ENCODE measurements at places on chromosomes 7 and 10.

DNA sequence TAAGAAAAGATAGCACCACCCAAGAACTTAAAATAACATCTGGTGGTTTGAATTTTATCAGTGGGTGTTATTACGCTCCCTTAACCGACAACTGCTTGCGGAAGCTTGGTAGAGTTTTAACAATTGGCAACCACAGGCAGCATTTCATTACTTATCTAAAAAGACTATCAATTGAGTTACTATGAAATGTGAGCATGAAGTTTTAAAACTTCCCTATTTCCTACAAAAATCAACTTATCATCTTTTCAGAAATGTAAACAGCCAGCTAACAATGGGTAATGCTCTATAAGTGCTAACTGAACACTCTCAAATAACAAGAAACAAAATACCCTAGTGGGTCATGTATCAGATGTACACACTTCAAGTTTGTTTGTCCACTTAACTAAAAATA lies 68.8 kb downstream of the OSBPL3 start:
- DNase-seq = peak; percentile 28

GRCh38 chr7:151448261-151449252 lies 8.6 kb upstream of the CRYGN start:
- DNase-seq = peak; percentile 71

- no peak for DNase-seq
Observed at GRCh38 chr10:35056686-35057085, 33.5 kb downstream of the CUL2 start.

DNA sequence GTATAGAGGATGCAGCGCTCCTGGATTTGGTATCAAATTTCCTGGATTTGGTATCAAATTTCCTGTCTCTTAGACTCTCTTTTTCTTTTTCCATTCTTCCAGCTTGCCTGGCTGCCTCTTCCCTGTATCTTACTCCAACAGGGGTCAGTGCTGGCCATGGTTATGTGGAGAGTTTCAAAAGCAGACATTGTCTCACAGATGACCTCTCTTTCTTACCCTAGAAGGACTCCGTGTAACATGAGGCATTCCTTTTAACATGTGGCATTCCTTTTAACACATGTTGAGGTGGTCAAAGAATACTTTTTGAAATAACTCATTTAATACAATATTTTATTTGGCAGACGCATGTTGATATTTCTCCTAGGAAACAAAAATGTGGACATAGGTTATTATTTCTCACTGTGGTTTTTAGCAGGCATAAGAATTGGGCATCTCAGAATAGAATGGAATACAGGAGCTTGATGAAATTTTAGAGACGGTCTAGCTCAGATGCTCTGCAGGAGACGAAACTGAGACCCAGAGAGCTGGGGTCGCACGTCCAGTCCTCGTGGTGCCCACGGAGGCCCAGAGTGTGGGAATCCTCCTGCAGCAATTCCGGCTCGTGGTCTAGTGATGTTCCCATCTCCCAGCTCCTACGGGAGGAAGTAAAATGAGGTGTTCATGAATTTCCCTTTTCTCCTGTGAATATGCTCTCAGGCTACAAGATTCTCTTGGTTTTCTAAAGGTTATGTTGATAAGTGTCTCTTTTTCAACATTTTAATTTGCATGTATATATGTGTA lies 59.6 kb upstream of the PITRM1 start:
- DNase-seq = no peak

DNA sequence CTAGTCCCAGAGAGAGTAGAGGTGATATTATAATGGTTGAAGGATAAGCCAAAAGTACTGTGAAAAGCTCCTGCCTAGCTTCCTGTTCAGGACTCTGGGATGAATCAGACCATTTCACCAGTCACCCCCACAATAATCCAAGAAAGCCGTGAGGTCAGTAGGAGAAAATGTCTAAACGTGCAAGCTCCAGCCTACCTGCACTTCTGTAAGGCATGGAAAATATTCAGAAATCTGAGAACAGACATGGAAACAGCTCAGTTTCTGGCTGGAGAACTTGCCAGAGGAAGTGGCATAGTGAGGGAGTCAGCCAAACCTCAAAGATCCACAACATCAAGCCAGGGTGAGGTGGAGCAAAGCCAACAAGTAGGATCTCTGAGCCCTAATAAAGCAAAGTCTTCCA lies 58.2 kb downstream of the ELAPOR2 start:
- no peak for DNase-seq

- DNase-seq = no peak
Observed at GRCh38 chr10:70791386-70792039, 6.3 kb upstream of the TBATA start.

- no peak for DNase-seq
Observed at GRCh38 chr10:101019440-101019703, 11.6 kb downstream of the PDZD7 start.

GRCh38 chr7:85156661-85157208 lies 30.1 kb downstream of the SEMA3D start:
- DNase-seq = no peak

GRCh38 chr10:90407131-90407530 lies 450.7 kb downstream of the HTR7 start:
- no peak for DNase-seq

- no peak for DNase-seq
Observed at GRCh38 chr10:99430116-99430450, 341 bp downstream of the GOT1 start.

- DNase-seq = no peak
Observed at GRCh38 chr7:133795068-133795665, 332.0 kb upstream of the LRGUK start.

GRCh38 chr10:117541909-117542705 lies 439 bp upstream of the EMX2 start:
- no peak for DNase-seq

DNA sequence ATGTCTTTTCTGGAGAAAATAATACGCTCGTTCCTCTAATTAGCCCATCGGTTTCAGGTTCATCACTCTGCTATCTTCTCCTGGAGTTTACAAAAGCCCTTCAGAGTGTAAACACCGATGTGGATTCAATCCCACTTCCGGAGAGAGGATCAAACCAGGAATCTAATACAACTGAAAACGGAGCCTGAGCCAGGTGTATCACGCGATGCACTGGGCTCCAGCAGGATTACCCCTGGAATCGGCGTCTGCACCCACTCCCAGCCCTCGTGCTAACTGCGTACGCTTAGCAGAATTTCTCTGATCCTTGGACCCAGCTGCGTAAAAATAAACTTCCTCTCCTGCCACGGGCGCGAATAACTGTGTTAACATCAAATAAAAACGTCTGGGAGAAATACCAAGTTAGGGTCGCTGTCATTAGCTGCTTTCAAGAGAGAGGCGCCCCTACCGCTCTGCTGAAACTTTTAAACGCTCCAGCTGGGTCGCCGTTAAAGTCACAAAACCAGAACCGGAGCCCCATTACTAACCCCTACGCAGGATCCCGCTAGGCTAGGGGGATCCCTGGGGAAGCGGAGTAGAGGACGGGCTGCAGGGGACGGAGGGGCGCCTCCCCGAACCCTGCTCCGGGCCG lies 502 bp downstream of the ZNF3 start:
- no peak for DNase-seq

DNA sequence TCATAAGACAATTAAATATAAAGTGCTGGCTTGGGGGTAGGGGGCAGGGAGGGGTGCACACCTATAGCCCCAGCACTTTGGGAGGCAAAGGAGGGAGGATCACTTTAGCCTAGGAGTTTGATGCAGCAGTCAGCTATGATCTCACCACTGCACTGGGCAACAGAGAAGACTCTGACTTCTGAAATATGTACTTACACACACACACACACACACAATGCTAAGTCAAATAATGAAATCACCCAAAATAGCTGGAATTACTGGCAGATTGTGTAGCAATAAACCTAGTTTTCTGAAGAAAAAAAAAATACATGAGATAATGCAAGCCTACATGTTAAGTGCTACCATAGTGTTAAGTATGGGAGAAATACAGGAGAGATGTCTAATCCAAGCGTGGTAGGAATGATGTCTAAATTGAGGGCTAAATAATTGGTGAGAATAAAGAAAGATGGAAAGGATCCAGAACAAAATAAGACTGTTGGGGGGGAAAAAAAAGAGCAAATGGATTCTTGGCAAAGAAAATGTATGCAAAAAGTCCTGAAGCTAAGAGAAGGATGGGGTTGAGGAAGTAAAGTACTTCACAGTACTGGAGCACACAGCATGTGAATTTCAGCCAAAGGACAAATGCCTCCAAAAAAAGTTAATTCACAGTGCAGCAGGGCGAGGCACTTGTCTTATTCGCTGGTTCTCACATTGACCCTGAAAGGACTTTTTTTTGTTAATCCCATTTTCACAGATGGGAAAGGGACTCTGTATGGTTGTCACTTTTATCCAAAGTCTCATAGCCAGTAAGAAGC lies 73.9 kb downstream of the IGF2BP3 start:
- no peak for DNase-seq

DNA sequence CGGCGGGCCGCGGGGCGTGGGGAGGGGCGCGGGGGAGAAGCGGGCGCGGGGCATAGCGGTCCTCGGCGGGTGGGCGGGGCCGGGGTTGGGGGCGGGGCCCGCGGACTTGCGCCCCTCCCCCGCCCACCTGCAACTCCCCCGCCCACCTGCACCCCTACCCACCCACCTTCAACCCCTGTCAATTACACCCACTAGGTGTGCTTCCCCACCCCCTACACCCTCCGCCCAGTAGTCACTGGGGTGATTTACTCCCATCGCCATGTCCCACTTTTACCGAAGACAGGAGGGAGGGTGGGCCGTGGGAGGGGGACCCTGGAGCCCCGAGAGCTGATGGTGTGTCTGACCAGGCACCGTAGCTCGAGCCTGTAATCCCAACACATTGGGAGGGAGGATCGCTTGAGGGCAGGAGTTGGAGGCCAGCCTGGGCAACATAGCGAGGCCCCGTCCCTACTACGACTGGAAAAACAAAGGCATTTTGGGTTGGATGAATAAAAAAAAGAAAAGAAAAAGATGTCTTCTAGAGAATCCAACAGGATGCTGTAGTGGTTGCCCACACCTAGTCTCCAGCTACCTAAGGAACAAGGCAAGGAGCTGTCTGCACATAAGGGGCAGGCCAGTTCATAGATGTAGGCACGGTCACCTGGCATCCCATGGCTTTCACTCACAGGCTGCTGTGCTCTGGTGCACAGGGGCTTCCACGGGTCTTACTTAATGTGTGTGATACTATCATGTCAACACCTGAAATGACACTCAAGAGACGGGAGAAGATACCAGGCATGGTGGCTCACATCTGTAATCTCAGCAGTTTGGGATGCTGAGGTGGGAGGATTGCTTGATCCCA lies 761 bp downstream of the KCTD7 start:
- no peak for DNase-seq

Measured in T-cell (primary cell).